ENCODE measurements at places on chromosomes 16 and 17.

GRCh38 chr17:21689604-21690003, 2.7 kb upstream of the KCNJ18 start:
- DNase-seq: no peak

DNA sequence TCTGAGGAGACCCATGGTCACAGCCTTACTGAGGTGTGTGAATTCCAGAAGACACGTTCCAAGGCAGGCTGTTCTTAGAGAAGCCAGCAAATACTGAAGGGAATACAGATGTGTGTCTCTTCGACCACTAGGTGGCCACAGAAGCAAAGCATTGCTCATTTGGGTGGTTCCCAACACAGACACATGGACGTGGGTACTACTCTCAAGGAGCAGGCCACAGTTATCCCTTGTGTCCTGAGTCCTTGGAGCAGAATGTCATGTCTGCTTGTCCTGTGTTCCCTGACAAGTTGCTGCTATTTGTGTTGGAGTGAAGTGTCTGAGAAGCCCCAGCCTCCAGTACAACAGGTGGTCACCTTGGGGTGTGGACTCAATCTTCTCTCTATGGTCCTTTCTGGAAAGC, 30.3 kb downstream of the HMOX2 start:
- peak; percentile 55 for DNase-seq

- no peak for DNase-seq
These were observed 34.5 kb upstream of the CLEC18B start for GRCh38 chr16:74455619-74456289.

GRCh38 chr16:46746821-46747776, 1.0 kb downstream of the MYLK3 start:
- peak; percentile 14 for DNase-seq

- DNase-seq: no peak
These were observed 49.3 kb upstream of the WSB1 start for GRCh38 chr17:27244491-27245223.

DNA sequence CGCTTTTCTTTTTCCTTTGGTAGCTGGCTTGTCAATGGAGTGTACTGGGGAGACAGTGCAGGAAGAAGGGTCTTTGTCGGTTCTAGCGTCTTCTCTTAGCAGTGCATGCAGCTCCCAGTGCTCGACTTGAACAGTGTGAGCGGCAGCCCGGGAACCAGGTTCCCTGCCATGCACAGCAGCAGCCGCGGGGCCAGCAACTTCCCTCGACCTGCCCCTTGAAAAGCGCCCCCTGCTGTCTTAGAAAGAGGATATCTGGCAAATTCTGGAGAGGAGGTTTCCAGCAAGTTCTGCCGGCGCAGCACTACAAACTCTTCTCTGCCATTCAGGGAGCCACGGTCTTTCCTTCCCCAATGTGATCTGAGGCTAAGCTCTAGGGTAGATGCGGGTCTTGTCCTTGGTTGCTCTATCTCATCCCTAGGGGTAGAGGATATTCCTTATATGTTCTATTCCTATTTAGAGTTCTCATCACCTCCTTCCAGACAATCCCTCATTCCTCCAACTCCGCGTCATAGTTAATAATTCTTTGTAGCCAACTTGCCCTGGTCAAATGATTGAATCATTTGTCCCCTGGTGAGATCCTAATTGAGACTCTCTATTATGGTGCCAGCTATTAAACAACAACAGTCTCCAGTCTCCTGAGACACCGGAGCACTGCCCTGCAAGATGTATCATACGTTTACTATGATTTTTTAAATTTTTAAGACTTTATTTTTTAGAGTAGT, 451.3 kb downstream of the PMP22 start:
- DNase-seq: no peak

Measured in retina (tissue), 1 donor.